ENCODE measurements at places on chromosomes 1 and 21. TPM values are rescaled to one million over a fixed set of nuclear protein-coding genes. Genes with fewer than 3 reads are reported as not detected.

Gene LGR6
- total RNA-seq = 3.9 TPM

Gene KCNJ6
- total RNA-seq = not detected

DNA sequence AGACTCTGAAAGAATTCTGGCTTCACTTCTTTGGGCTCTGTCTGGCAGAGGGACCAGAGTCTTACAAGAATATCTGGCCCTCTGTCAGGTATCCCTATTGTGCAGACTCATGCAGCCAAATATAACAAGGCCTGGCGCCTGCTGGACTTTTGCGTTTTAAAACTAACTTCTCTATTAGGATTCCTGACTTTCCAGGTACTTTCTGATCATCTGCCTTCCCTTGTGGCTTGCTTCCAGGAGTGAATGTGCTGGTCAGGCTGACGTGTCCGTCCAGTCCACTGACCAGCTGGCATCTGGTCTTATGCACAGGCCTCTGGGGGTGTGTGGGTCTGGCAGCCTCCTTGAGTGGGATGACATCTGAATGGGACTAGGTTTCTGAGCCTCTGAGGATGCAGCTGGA lies 8.6 kb upstream of the RAB29 start:
- DNase-seq = no peak

GRCh38 chr21:26914557-26914956 lies 52.3 kb downstream of the ADAMTS5 start:
- DNase-seq = no peak

GRCh38 chr21:41054018-41054578 lies 113.9 kb upstream of the BACE2 start:
- DNase-seq = no peak

DNA sequence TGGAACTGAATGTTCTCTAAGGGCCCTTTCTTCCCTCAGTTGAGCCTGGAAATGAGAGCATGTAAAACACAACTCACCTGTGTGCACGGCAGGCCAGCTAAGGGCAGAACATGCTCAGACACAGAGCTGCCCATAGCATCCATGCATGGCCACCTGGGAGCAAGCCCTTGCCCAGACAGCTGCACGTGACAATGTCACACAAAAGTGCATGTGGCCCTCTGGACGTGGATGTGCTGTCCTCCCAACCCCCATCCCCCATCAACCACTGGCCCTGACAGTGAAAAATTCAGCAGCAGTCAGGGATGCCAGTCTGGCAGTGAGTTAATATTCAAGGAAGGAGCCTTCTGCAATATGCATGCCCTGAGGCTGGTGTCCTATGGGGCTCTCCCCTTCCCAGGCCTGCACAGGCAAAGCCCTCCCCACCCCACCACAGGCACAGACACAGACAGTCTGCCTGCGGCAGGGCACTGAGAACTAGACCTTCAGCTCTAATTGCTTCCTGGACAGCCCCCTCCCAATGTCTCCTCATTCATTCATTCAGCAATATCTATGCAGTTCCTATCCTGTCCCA lies 14.6 kb upstream of the COL16A1 start:
- DNase-seq = no peak
